ENCODE measurements at places on chromosomes 5 and 9.

- no peak for DNase-seq
Observed at GRCh38 chr9:16294133-16294770, 576.2 kb downstream of the BNC2 start.

GRCh38 chr9:128383007-128383753, 12.0 kb downstream of the URM1 start:
- DNase-seq = no peak

DNA sequence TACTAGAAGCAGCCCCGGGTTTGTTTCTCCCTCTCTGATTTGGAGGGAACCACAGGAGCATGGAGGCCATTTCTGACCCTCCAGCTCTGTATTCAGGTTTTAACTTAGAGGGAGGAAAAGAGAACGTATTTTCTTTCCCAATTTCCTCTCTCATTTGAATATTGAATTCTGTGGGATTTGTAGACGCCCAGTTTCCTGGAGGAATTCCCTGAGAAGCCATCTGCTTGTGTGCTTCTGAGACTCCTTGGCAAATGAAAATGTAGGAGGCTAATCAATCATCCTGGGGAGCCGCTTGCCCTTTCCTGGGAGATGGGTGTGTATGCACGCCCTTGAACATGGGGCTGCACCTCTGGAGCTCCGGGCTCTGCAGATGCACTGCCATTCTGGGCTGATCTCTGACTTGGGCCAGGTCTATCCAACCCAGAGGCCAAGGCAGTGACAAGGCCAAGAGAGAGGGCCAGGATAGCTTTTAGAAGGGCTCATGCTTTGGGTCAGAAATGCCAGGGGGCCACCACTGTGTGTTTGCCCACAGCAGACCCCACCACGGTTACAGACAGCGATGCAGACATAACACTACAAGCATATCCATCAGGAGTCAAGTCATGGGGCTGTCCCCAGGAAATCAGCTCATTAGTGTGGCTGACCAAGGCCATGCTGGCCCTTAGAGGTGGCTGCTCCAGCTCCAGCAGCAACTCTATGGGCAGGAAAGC, 174.5 kb downstream of the C5orf15 start:
- DNase-seq = no peak

DNA sequence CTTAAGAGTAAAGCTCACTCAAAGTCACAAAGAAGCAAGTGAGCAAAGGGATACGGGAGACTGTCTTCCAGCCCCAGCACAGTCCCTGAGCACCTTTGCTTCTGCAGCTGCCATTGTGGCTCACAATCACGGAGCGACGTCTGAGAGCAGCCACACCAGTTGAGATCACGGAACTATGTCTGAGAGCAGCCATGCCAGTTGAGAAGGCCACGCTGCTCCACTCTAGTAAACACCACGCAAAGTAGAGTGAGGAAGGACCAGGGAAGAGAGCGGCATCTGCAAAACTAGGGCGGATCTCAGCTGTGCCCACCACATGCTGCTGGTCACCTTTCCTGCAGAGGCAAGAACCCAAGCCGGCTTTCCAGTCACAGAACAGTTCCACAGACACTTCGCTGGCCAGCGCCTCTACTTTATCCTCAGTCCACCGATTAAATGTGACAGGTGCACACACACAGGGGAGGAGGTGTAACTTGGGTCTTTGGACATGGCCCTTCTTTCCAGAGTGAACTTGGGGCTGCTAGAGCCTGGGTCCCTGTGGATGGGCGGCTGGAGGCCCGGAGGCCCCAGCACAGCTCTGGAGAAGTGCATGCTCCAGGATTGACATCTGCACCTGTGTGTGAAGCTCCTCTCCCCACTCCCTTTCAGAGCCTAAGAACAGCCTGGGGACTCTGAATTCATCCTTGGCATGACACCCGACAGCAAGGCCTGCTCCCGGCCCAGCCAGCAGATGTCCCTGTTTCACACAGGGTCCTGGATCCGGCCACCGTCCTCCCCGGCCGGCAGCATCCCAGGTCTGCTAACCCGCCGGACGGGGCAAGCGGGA, 324.9 kb upstream of the IRX4 start:
- no peak for DNase-seq

DNA sequence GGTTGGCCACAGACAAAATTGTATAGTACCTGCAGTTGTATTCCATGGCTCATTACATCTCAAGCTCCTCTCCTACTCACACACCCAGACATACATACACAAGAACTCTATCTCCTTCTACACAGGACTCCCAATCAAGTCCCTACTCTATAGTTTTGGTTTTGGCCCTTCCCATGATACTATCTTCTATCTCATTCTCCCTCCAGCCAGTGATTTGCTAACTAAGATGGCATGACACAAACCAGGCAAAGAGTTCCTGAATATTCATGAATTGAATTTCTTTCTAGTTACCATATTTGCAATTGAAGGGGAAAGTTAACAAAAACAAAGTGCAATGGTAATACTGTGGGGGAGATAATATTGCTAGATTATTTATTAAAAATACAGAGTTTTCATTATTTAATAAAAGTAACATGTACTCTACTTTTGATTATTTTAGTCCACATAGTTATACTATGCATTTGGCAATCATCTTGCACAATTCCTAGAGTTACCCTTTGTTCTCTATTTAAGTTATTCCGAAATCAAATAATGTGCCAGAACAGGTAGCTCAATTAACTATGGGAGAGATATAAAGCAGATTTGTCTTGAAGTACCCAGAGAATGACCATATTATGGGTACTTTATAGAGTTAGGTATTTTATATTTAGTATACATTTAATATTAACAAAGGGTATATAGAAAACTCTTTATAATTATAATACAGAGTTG, 9.6 kb upstream of the LURAP1L start:
- no peak for DNase-seq

- DNase-seq = no peak
Observed at GRCh38 chr5:16487456-16487855, 21.9 kb upstream of the ZNF622 start.
